CD4-positive, alpha-beta T cell treated with Interleukin-21 for 1 hour (primary cell): ENCODE measurements at places on chromosomes 2 and 18.
A peak's percentile ranks its signal among the peaks of the same experiment; 100 is the strongest.

DNA sequence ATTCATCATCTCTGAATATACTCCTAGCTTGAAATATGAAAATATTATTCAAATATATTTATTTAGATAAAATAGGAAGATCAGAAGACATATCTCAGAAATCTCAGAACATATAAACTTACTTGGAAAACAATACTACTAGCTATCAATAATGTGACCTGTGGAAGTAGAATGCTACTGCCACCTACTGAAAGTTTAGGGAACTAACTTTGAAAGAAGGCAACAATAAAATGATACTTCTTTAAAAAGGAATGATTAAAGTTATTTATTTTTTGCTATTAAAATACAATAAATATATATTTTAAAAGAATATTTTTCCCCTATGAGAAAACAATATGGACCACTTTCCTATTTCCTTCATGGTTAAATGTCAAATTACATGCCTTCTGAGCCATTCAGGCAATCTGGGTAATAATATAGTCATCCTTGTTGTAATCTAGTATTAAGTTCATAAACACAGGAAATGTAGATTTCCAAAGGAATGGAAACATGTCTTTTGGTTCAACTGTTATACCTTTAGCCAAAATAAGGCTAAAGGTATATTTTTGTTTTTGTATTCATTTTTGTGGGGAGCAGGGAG lies 26.0 kb downstream of the ACADL start:
- DNase-seq: peak; percentile 44

GRCh38 chr2:128395640-128396499 lies 77.2 kb upstream of the HS6ST1 start:
- DNase-seq: no peak

DNA sequence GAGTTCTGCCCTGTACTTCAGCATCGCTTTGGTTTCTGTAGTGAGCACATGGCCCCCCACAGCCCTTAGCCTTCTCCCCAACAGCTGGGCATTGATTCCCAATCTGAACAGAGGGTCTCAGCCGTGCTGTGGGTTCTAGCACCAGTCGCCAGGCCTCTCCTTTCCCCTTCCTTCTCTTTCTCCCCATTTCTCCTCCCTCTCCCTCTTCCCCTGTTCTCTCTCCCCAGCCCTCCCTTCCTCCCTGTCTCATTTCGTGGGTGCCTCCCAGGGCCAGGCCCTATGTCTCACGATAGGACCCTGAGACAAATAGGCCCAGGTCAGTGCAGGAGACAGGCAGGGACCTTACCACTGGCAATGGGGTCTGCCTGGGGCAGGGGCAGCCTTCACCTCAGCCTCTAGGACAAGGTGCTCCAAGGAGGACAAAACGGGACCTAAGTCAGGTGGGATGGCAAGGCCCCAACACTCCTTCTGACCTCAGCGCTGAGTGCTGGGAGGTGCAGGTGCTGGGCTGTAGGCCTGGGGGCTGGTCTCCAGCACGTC lies 143.4 kb upstream of the GPC1 start:
- no peak for DNase-seq

GRCh38 chr2:61173116-61173515 lies 11.1 kb downstream of the C2orf74 start:
- no peak for DNase-seq

DNA sequence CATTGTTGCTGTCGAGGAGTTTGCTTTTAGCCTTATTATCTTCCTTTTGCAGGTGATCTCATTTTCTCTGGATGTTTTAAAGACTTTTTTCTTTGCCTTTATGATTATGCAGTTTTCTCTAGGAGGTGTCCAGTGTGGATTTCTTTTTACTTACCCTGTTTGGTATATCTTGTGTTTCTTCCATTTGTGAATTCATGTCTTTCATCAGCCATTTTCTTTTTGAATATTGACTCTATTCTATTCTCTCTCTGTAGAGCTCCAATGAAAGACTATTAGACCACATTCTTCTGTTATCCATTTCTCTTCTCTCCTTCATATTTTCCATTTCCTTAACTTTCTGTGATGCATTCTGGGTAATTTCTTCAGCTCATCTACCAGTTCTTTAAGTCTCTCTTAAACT lies 34.4 kb downstream of the CDK15 start:
- no peak for DNase-seq

GRCh38 chr2:206801418-206802189 lies 36.2 kb downstream of the FASTKD2 start:
- no peak for DNase-seq

- no peak for DNase-seq
These were observed 213.0 kb downstream of the PIEZO2 start for GRCh38 chr18:10936176-10937053.

DNA sequence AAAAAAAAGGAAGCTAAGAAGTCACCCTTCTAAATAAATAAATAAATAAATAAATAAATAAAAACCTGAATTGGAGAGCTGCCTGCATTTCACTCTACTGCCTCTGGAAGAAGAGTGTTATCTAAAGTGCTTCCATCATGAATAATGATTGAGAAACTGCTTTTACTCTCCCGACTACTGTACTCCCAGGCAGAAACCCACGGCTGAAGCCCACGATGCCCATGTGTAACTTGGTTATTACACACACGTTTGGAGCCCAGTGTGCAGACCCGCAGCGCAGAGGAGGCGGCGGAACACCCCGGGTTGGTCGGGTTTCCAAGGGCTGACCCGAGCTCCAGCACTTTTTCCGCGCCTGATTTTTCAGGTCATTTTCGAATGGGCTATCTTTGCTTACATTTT lies 697 bp upstream of the SPATS2L start:
- no peak for DNase-seq

- no peak for DNase-seq
These were observed 81.1 kb upstream of the TTC39C start for GRCh38 chr18:23933407-23933806.

GRCh38 chr2:63604666-63605065 lies 15.9 kb downstream of the MDH1 start:
- DNase-seq: no peak

DNA sequence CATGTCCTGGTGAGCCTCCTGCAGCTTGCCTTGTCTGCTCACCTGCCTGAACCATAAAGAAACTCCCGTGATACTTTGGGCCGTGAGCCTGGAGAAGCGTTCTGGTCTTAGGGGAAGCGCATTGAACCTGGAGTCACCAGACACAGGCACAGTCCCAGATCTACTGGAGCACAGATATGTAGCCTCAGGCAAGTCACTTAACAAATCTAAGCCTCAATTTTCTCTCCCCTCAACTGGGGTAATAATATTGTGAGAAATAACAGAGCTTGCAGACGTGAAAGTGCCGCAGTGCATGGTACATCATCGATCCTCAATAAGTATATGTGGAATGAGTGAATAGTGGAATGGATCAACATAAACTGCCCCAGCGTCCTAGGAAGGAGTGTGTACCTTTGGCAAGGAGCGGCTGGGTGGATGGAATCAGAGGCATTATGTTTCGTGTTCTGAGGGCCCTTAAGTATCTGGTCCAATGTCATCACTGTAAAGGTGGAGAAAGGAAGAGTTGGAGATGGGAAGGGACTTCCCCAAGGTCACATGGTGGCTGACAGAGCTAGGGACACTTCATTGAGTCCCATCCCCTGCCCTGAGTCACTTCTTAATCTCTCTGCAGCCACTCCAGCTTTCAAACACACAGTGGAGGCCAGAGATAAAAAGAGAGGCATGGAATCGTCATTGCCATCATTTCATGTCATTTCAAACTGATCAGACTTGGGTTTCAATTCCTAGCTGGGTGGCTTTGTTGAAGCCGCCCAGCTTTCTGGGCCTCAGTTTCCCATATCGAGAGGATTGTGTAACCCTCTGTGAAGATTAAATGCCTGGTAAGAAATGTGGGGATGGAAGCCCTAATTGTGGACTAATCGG lies 172.4 kb downstream of the DDX1 start:
- DNase-seq: no peak

DNA sequence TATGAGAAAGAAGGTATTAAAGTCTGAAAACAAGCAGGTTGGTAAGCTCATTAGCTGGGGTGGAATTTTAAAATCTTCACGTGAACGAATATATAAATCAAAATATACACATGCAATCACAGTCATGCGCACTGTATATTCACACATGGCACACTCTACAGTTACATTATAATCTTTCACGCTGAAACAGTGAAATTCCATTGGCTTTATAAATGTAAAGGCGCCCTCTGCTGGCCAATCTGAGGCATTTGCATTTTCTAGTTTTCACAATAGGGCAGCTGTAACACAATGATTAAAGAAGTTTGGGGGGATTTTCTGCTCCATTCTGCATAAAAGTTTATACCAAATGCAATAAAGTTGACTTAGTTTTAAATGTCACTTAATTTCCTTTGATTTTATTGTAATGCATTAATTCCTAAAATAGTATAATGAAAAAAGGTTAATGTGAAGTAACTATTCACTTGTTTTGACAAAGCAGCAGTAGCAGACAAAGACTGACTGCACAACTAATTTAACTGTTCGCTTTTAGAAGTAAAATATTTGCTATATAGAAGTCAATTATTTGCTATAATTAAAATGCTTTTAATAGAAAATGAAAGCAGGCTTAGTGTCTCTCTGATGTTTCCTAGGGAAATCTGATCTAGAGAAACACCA lies 17.2 kb downstream of the IFIH1 start:
- peak; percentile 63 for DNase-seq

DNA sequence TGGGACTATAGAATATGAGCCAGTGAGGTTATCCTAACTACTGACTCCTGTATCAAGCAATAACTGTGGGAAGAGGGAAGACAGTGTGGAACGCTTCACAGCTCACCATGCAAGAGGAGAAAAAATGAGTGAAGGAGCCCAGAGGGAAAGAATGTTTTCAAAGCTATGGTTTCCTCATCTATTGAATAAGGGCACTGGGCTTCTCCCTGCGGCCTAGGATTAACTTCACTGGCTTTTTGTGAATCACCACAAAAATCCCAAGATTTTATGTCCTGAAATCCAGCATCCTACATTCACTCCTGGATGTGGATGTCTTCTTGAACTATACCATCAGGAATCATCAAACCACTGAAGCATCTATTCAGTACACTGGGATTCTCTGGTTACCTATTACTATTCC lies 44.5 kb upstream of the SP5 start:
- no peak for DNase-seq

DNA sequence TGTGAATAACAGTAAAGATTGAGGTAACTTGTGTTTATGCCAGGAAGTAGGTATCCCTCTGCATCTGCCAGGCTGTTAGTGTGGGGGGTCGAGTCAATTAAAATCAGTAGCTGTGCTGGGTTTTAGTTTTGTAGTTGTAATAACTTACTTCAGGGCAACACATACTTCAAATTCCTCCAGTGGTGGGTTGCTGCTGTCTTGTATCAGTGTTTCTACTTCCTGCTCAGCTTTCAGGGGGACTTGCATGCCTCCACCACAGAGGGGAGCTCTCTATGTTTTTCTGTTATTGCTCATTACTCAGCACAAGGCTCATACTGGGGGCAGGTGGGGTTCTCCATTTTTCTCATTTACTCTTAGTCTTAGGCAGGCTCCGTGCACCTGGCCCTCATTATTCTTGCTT lies 136.8 kb downstream of the CAPN13 start:
- no peak for DNase-seq

- no peak for DNase-seq
These were observed 353.7 kb downstream of the ARL6IP6 start for GRCh38 chr2:153072077-153072476.
